NCI-H446 (cell line): ENCODE measurements at places on chromosomes 12 and 14.

DNA sequence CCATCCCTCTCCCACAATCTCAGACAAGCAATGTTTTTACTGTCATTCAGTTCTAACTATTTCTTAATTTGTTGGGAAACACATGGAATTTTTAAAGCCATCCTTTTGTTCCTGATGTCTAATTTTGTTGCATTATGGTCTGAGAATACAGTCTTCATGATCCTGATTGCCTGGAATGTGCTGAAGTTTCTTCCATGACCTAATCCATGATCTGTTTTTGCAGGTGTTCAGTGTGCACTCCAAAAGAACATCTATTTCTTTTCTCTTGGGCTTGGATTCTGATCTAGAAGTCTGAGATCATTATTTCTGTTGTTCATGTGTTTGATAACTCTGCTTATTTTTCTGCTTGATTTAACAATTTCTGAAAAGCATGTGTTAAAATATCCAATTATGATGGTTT, 43.2 kb upstream of the PHC1 start:
- no peak for DNase-seq

DNA sequence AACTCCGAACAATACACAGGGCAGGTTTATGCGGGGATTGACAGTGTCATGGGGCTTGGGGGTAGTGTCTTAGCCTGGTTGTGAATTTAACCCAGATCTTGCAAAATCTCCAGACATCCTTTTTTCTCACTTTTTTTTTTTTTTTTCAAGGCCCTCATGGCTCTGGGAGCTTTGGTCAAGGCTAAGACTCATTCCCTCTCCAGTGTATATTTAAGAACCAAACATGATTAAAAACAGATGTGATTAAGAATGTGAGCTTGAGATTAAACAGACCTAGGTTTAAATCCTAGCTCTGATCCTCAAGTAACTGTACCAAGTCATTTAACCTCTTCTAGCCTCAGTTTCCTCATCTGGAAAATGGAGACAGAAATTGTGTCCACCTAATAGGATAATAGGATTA, 151.7 kb upstream of the FUT8 start:
- DNase-seq = no peak

GRCh38 chr14:75431827-75432226, 4.0 kb downstream of the JDP2 start:
- no peak for DNase-seq

GRCh38 chr12:99267038-99267437, 380.5 kb upstream of the GARIN6 start:
- DNase-seq = no peak

- no peak for DNase-seq
Observed at GRCh38 chr12:95996034-95996658, at the start of gene HAL. TSS of gene HAL (minus strand) at chr12:95996344. CDS start at chr12:95995910, 434 bp downstream.

- DNase-seq = no peak
Observed at GRCh38 chr14:45242706-45243105, 10.3 kb downstream of the MIS18BP1 start.

GRCh38 chr12:114789276-114789675, 105.3 kb upstream of the TBX3 start:
- DNase-seq = no peak

DNA sequence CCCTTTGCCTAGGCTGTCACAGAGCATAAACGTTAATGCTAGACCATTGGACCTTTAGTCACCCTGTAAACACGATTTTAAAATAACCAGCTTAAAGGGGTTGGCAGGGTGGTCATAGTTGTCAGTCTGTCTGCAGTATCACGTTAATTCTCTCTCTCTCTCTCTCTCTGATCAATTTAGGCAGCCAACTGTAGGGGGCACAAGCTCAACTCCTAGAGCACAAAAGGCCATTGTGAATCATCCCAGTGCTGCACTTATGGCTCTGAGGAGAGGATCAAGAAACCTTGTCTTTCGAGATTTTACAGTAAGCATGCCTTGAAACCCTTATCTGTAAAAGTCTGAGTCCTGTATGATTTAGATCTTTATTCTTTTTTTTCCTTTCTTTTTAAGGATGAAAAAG, 97.1 kb downstream of the SCAF11 start:
- DNase-seq = no peak

GRCh38 chr12:8609061-8609570, 3.5 kb downstream of the AICDA start:
- no peak for DNase-seq

- peak; percentile 94 for DNase-seq
Observed at GRCh38 chr14:22386924-22387775, 201.9 kb downstream of the DAD1 start.

GRCh38 chr14:25803386-25804018, 753.6 kb upstream of the STXBP6 start:
- DNase-seq = peak; percentile 50

- peak; percentile 59 for DNase-seq
Observed at GRCh38 chr12:130335517-130336392, 1.9 kb upstream of the PIWIL1 start.

- peak; percentile 74 for DNase-seq
Observed at GRCh38 chr14:35878272-35879150, 52.4 kb downstream of the BRMS1L start.

GRCh38 chr14:95662376-95663186, 23.6 kb upstream of the TCL1B start:
- no peak for DNase-seq

GRCh38 chr12:104627990-104628830, 171.5 kb downstream of the CHST11 start:
- DNase-seq = no peak

GRCh38 chr12:19959353-19959752, 409.0 kb upstream of the PDE3A start:
- no peak for DNase-seq

DNA sequence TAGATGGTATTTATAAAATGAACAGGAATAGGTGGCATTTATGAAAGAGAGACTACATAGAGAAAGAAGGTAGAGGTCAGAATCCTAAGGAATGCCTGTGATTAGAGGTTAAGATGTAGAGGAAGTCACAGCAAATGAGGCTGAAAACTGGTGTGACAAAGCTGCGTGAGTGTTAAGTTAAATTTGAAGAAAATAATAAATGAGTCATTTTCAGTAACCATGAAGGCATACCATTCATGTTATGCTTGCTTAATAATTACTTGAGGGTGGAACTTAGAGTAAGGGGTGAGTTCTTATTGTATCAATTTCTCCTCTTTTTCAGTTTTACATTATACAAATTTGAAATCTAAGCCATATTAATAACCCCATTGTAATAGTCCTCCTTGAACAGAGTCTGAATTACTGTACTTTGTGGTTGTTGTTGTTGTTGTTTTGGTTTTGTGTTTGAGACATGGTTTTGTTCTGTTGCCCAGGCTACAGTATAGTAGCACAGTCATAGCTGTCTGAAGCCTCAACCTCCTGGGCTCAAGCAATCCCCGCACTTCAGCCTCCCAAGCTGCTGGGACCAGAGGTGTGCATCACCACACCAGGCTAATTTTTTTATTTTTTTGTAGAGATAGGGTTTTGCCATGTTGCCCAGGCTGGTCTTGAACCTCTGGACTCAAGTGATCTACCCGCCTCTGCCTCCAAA, 761.5 kb downstream of the GALC start:
- DNase-seq = no peak

- no peak for DNase-seq
Observed at GRCh38 chr12:1595690-1596347, 1.4 kb upstream of the FBXL14 start.

DNA sequence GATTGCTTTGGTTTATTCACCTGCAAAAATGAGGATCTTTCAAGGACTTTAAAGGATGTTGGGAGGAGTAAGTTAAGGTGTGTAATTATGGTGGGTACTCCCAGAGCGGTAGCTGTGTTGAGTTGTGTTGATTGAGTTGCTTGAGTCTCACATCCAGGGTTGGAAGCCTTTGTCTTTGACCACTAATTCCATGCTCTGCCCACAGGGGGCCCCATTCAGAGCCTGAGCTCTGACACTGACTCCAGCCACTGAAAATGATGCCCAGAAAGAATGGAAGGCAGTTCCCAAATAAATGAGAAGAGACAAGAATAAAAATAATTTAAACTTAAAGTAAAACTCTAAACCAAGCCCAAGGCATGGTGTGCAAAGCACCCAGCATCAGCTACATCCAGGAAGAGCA, 237.4 kb upstream of the PWP1 start:
- DNase-seq = no peak

GRCh38 chr14:52299692-52300278, 14.3 kb upstream of the PTGER2 start:
- peak; percentile 28 for DNase-seq

DNA sequence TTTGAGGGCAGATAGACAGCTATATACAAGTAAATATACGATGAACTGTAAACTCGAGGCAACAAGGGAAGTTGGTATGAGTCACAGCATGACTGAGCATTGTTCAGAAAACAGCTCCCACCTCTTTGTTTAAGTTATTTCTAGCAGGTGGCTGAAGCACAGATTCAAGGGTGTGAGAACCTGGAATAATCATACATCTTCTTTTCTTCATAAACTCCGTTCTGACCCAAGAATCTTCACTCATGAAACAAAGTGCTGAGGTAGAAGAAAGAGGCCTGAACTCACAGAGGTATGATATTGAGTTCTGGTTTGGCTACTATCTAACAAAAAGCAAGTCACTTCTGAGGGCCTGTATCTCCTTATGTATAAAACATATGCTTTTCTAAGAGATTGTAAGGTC, 364.1 kb upstream of the KITLG start:
- DNase-seq = no peak

GRCh38 chr14:36604757-36605505, 22.5 kb upstream of the NKX2-8 start:
- peak; percentile 94 for DNase-seq

DNA sequence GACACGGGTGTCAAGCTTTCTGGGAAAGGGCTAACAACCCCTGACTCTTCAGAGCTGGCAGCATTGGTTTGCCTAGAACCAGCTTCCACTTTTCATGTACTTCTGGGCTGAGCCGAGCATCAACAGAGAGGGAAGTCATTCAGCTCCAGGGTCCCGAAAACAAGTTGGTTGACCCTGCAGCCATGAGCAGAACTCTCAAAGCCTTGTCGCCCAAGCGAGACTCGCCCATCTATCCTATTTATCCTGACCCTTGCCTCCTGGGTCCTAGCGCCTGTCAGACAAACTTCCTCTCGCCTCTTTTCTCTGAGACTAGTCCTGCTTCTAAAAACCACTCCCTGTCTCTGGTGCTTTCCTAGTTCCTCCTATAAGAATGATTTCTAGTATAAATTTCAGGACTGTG, 47.9 kb downstream of the ASCL4 start:
- DNase-seq = no peak

DNA sequence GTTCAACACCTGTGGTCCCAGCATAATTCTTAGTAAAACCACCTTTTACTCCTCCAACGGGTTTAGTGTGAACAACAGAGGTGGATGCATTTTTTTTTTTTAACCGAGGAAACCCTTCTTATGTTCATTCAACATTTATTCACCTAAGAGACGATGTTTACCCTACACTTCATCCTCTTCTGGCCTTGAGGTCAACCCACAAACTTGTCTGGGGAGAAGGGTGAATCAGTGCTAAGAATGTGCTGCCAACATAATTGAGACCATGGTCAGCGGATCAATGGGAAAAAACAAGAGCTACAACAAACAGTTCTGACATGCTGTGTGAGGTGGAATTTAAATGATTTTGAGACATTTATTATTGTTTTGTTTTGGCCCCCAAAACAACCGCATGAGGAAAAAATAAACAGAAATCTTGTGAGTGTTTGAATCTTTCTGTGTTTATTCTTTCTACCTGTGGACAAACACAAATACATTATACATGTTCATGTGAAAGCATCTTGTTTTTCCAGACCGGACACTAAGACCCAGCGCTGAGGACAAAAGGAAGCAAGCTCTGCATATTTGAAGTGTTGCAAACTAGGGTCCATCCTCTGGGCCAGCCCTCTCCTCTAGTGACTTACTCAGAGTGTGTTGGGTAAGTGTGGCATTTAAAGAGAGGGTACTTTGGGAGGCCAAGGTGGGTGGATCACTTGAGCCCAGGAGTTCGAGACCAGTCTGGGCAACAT, 5.1 kb upstream of the USP30 start:
- DNase-seq = no peak
